ENCODE measurements at places on chromosomes 16 and 17.

- DNase-seq, result no peak
Observed at GRCh38 chr17:82914375-82914774, 74.6 kb upstream of the ZNF750 start.

GRCh38 chr17:37818689-37819088 lies 73.8 kb upstream of the HNF1B start:
- DNase-seq, result no peak

- DNase-seq, result no peak
Observed at GRCh38 chr17:46832945-46833839, 14.7 kb upstream of the WNT3 start.

DNA sequence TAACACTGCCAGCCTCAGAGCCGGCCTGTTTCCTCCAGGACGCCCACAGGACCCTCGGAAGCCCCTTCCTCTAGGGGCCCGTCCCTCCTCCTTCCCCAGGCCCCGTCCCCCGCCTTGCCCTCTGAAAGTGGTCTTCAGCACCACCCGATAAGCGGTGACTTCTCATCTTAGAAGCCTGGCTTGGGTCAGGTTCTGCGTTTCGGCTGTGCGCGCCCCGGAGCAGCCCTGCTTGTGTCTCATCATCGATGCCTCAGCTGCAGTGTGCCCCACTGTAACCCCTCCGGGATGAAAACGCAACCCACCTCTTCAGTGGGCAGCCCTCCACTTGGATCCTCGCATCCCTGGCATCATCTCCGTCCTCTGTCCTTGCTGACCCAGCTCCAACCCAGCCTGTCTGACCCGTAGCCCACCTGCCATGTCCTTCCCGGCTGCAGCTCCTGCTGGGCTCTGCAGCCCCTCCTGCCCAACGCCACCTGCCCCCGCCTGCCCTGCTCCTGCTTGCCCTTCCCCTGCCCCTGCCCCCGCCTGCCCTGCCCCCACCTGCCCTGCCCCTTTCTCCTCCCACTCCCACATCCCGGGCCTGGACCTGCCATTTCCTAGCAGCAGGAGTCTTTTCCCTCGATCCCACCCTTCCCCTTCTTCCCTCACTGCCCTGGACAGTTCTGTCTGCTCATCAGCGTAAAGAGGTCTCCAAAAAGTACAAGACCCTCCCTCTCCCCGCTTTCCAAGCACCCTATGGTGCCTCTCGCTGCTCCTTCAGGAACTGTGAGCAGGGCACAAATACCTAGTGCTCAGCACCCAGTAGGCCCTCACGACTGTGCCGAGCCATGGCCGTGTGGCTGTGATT lies 112.5 kb upstream of the CHMP6 start:
- DNase-seq, result no peak

- DNase-seq, result no peak
Observed at GRCh38 chr17:36183001-36183971, 6.8 kb upstream of the TBC1D3B start.

DNA sequence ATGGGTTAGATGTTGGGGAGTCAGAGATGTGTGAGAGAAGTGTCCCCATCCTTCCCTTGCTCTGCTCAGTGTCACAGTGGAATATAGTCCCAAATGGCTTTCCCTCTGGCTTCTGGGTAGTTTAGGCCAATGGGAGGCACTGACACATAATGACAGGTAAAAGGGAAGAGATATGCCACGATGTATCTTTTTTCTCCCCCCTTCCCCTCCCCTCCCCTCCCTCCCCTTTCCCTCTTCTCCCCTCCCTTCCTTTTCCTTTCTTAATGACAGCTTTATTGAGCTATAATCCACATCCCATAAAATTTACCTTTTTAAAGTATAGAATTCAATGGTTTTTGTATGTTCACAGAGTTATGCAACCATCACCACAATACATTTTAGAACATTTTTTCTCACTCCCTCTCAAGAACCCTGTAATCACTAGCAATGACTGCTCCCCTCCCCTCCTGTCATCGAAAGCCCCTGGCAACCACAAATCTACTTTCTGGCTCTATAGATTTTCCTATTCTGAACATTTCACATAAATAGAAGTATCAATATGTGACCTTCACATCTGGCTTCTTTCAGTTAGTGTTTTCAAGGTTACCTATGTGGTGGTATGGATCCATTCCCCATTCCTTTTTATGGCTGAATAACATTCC lies 617 bp upstream of the CCR7 start:
- DNase-seq, result no peak

- DNase-seq, result no peak
Observed at GRCh38 chr17:48178317-48178716, 70.8 kb downstream of the SNX11 start.

DNA sequence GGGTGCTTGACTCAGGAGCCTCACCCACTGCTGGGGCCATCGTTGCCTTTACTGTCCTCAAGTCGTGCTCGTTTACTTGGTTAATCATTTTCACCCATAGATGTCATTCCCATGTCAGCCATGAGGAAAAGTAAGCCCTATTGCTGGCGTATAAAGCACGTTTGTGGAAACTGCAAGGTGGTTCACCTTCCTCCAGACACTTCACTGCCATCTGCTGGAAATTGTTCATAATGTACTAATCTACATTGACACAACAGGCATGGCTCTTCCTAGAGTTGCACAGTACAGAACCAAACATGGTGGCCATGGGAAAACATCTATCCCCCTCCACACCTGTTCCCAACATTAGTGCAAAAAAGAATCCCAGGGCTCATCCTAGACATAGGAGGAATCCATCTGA lies 116.6 kb downstream of the ZNF18 start:
- DNase-seq, result no peak

GRCh38 chr16:76297941-76298340 lies 20.7 kb downstream of the CNTNAP4 start:
- DNase-seq, result no peak

DNA sequence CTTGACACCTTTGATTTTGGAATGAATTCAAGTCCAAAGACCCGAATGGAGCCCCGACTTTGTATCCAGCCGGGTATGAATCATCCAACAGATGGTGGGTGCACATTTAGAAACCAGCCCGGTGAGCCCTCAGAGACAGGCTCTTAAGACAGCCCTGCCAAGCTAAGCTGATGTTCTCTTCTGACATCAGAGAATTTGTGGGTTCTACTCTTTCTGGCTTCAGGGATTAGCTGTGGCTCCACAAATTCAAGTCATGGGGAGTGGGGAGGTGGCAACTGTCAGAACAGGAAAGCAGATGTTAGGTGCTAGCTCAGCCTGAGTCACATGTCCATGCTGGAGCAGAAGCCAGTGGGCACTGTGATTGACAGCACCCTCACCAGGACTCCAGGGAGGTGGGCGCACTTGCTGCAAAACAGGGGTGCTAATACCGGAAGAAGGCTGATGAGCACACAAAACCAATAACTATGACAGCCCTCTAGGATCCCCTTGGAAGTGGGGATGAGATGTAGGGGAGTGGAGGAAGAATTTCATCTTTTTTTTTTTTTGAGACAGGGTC lies 31.4 kb upstream of the XYLT2 start:
- no peak for DNase-seq

GRCh38 chr16:5385115-5385514 lies 287.5 kb upstream of the EEF2KMT start:
- DNase-seq, result no peak

- no peak for DNase-seq
Observed at GRCh38 chr16:74700438-74701225, at the start of gene MLKL. TSS of gene MLKL (minus strand) at chr16:74700862. CDS start at chr16:74695757, 5,105 bp downstream.

DNA sequence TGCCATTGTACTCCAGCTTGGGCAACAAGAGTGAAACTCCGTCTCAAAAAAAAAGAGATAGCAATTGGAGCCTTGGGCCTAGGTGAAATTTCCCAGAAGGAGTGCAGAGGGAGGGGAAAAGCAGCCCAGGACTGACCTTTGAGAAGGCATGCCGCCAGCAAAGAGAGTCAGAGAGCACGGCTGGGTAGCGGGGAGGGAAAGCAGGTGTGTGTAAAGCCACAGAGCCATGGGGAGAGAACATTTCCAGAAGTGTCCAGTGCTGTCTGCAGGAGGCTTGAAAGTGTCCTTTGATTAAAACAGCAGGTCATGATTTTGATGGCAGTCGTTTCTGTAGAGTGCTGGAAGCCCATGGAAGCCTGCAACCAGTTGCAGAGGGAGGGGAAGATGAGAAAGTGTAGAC lies 8.1 kb downstream of the C16orf54 start:
- no peak for DNase-seq

DNA sequence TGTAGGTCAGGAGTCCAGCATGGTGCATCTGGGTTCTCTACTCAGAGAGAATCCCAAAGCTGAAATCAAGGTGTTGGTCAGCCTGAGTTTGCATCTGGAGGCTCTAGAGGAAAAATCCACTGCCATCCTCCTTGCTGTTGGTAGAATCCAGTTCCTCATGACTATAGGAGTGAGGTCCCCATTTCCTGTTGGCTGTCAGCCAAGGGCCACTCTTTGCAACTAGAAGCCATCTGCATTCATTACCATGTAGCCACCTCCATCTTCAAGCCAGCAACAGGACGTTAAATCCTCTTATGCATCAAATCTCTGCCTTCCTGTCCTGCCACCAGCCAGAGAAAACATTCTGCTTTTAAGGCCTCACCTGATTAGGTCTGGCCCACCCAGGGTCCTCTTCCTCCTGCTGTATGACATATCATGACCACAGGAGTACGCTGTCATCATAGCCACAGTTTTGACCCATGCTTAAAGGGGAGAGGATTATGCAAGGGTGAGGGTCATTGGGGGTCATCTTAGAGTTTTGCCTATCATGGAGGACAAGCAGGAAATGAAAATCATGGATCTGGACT lies 40.5 kb downstream of the DNAH9 start:
- no peak for DNase-seq

- no peak for DNase-seq
Observed at GRCh38 chr17:79752175-79752574, 21.4 kb downstream of the ENPP7 start.

- DNase-seq, result no peak
Observed at GRCh38 chr16:4371357-4372000, at the start of gene VASN. TSS of gene VASN (plus strand) at chr16:4371848. CDS start at chr16:4380878, 9,030 bp downstream.

DNA sequence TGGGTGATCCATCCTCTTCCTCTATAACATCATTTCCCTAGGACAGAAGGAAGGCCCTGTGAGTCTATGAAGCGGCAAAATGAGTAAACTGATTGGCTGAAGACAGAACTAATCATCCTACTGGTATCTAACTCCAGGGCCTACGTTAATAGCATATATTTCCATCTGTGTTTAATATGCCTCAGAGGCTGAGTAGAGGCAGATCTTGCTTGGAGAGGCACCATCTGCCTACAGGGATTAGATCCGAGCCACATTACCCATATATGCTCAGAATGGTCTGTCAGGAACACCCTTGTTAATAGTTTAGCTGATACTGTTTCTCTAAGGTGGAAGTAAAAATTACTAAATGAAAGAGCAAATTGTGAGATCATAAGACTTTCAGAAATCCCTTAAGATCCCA lies 13.2 kb upstream of the FOXJ1 start:
- DNase-seq, result no peak

DNA sequence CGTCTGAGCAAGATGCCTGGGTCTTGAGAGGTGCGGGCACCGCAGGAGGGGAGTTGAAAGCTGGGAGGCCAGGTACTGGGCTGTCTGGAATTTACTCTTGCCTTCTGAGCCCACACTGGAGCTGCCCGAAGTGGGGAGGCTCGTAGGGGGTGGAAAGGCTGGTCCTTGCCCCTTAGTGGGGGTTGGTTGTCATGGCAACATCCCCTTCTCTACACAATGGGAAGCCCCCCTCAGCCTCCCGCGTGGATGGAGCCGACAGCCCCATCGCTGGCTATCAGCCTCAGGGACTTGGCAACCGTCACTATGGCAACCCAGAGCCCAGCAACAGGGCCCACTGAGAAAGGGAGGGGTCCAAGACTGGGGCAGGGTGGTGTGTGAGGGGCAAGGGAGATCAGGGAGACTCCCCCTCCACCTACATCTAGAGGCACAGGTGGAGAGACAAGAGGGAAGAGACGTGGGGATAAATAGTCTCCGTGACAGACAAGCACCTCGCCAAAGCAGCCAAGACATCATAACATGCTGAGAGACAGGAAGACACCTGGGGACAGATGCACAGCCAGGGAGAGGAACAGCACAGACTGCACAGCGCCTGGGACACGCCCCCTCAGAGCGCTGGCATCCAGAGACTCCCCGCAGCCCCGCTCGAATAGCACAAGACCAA lies 5.3 kb upstream of the DNAH2 start:
- DNase-seq, result no peak

- DNase-seq, result no peak
Observed at GRCh38 chr17:81400996-81401722, 5.9 kb downstream of the BAHCC1 start.

DNA sequence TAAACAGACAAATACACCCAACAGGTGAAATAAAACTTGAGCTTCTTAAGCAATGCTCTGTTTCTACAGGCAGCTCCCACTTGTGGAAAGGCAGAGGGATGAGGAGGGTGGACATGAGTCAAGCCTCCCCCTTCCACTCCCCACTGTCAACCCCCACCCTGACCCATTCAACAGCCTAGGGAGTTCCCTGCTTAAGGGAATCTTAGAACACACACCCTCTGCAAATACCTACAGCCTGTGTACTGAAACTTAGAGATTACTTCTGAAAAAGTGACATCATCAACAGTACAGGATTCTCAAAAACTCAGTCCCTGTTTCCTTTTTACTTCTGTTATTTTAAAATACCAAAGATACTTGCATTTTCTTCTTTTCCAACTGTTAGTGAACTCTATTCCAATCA lies 345.4 kb downstream of the SOX9 start:
- no peak for DNase-seq

- no peak for DNase-seq
Observed at GRCh38 chr17:58569196-58569595, 54.8 kb upstream of the MTMR4 start.

DNA sequence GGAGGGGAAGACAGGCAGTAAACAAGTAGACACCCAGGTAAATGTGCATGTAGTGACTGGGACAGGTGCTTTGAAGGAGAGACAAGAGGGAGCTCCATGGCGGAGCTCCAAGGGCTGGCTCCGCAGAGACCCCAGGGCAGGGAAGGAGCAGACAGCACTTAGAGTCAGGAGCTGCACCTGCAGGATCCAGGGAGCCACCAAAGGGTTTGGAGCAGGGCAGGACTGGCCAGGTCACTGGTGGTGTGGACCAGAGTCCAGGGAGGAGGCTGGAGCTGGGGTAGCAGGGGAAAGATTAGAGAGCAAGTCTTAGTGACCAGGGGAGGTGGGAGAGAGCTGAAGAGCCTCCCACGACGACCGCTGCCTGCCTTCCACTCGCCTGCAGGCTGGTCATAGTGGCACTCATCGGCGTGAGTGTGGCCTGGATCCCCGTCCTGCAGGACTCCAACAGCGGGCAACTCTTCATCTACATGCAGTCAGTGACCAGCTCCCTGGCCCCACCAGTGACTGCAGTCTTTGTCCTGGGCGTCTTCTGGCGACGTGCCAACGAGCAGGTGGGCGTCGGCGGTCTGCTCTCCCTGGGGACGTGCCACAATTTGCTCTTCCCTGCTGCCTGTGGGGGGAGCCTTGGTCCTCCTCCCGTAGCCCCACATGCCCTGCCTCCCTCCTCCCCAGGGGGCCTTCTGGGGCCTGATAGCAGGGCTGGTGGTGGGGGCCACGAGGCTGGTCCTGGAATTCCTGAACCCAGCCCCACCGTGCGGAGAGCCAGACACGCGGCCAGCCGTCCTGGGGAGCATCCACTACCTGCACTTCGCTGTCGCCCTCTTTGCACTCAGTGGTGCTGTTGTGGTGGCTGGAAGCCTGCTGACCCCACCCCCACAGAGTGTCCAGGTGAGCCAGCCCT lies 14.7 kb upstream of the FAM83G start:
- no peak for DNase-seq

GRCh38 chr17:77572851-77573250 lies 385.7 kb upstream of the TNRC6C start:
- DNase-seq, result no peak

GRCh38 chr17:9240659-9241370 lies 219.5 kb downstream of the NTN1 start:
- no peak for DNase-seq

- no peak for DNase-seq
Observed at GRCh38 chr17:50627782-50628601, 6.7 kb upstream of the ABCC3 start.

GRCh38 chr17:28937044-28937729 lies 14.1 kb downstream of the PHF12 start:
- no peak for DNase-seq
